ENCODE measurements at places on chromosomes 7 and 10. TPM values are rescaled to one million over a fixed set of nuclear protein-coding genes. Genes with fewer than 3 reads are reported as not detected.

AUTS2 gene
- 4.6 TPM for total RNA-seq

LRRC17 gene
- total RNA-seq, result not detected

CUL1 gene
- 55.7 TPM for total RNA-seq

LRIT1 gene
- not detected for total RNA-seq

PHF14 gene
- 22.4 TPM for total RNA-seq

NKX1-2 gene
- 0.07 TPM for total RNA-seq

VSTM4 gene
- total RNA-seq, result 0.39 TPM

MLLT10 gene
- total RNA-seq, result 31.0 TPM

CACNB2 gene
- not detected for total RNA-seq
